ENCODE measurements at places on chromosomes 13 and 19. TPM values are rescaled to one million over a fixed set of nuclear protein-coding genes. Genes with fewer than 3 reads are reported as not detected.

DNA sequence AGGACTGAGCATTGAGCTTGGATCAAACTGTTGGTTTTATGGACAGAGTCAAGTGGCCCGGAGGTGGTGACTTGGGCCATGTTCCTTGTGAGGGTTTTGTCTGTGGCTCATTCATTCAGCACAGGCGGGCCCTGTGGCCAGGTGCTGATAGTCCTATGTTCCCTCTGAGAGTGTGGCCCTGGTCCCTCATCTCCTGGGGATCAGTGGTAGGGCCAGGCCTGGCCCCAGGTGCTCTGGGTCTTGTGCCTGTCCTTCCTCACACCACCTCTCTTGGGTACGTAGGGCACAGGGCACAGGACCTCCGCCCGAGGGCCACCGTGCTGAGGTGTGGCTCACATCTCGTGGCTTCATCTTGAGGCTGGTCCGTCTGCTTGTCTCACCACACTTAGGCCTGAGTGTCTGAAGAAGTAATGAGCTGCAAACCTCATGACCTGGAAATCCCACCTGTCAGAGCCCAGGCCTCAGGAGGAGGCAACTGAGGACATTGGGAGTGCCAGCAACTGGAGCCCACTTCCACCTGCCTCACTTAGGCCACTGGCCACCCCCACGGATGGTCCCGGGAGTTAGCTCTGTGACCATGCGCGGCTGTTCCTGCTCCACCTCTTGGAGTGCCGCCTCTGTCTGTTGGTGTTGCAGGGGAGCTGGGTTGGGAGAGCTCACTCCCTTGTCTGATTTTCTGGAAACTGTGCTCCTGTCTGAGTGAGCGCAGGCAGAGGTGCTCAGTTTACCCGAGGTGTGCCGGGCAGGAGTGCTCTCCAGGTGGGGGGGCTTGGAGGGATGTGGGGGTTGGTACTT lies 53.4 kb downstream of the KDM4B start:
- DNase-seq: no peak

DNA sequence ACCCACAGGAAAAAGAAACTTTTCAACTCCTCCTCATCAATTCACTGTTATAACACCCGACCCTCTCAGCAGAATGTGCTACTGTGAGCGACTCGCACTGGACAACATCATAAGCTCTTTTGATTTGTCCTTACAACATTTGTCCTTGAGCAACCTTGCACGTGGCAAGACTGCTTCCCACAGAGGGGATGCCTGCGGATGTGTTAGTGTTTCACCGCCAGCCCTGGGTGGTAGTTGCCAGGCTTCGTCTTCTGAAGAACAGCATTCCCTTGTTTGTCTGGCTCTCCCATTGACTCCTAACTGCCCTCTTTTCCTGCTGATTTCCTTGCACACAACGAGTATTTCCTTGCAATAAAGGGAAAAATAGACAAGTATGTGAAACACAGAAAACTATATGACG lies 111.4 kb upstream of the SLC7A1 start:
- DNase-seq: no peak

GRCh38 chr19:34403784-34404108 lies 453 bp upstream of the PDCD2L start:
- no peak for DNase-seq

Gene ZNF837
- 2.0 TPM for total RNA-seq

Gene ZNF382
- 13.6 TPM for total RNA-seq

DNA sequence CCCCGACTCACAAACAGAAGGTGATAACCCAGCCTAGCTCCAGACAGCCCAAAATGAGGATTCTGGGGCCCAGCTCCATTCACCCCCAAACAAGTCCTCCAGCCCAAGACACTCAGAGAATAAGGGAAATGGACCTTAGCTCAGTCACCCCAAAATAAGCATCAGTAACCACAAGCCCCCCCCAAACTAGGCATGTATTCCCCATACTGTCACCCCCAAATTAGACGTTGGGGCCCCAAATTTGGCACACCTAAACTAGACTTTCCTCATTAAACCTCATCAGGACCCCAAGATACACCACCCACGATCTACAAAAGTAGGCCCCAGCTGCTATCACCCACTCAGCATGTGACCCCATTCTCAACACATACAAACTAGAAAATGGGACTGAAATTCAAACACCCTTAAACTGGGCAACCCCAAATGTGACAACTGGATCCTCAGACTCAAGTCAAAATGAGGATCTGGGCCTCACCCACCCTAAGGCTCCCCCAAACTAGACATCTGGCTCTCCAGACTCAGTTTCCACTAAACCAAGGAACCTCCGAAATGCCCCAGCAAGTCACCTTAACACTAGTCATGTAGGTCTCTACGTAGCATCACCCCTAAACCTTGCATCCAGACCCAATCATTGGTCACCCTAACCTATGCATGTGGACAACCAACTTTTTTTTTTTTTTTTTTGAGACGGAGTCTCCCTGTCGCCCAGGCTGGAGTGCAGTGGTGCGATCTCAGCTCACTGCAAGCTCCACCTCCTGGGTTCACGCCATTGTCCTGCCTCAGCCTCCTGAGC lies 13.4 kb upstream of the ERFL start:
- DNase-seq: no peak

GRCh38 chr13:28474491-28475134 lies 20.3 kb downstream of the FLT1 start:
- no peak for DNase-seq

- DNase-seq: peak; percentile 93
Measured at GRCh38 chr19:46614114-46614722, 10.7 kb downstream of the PTGIR start.

GRCh38 chr13:86725105-86725504 lies 925.9 kb upstream of the SLITRK6 start:
- DNase-seq: no peak

Gene YJU2
- total RNA-seq: 17.3 TPM

DNA sequence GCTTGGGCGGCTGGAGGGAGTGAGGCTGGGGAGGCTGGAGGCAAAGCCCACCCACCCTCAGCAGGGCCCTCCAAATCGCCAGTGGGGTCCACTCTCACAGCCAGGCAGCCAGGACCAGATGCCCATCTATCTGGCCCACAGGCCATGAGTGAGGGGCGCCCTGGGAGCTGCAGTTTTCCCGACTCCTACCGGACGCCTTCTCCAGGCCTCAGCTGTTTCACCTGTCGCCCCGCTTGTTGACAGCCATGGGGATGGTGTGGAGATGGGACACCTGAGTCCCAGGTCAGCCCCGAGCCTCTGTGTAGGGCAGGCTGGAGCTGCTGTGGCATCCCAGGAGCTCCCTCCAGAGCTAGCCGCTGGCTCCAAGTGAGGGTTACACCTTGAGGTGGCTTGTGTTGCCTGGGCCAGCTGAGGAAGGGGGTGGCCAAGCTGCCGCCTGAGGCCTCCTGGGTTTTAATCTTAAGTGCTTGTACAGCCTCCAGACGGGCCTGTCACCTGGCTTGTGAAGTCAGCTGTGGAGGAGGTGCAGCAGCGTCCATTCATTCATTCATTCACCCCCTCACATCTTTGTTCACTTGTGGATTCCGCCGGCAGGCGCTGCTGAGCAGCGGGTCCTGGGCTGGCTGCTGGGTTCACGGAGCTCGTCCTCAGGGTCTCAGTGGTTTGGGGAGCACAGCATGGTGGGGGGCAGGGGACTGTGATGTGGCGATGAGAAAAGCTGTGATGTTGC lies 52.0 kb downstream of the COMP start:
- no peak for DNase-seq

- no peak for DNase-seq
Measured at GRCh38 chr13:21164631-21165030, 11.7 kb downstream of the SKA3 start.

GRCh38 chr13:88592105-88592504 lies 920.9 kb downstream of the SLITRK5 start:
- DNase-seq: no peak

GRCh38 chr13:113510871-113511270 lies 20.4 kb upstream of the DCUN1D2 start:
- peak; percentile 33 for DNase-seq

DNA sequence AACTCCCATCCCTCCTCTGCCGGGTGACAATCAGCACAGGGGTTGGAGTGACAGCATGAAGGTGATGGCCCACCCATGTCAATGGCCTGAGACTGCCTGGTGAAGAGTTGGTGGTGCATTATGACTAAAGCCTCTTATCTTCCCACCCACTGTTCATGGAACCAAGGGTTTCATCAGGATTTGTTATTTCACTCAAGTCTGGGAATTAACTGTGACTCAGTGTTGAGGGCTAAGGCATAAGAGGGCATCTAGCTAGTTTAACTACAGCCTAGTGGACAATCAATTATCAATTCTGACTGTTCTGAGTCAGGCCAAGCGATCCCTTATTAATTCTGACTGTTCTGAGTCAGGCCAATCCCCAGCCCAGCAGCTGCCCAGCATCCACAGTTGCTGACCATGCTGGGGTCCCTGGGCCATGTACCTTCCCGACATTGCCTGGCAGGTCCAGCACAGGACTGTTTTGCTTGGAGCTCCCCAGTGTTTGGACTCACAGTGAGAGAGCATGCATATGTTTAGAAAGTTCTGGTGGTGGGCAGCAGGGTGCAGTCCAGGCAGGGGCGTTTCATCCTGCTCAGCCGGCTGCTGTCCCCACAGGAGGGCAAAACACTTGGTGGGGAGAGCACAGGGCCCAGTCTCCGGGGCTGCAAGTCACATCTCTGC lies 65.5 kb downstream of the RASL11A start:
- DNase-seq: no peak

GRCh38 chr19:49290517-49290916 lies 34.5 kb downstream of the SLC6A16 start:
- no peak for DNase-seq

GRCh38 chr19:18992696-18993095 lies 40.6 kb downstream of the SUGP2 start:
- no peak for DNase-seq

DNA sequence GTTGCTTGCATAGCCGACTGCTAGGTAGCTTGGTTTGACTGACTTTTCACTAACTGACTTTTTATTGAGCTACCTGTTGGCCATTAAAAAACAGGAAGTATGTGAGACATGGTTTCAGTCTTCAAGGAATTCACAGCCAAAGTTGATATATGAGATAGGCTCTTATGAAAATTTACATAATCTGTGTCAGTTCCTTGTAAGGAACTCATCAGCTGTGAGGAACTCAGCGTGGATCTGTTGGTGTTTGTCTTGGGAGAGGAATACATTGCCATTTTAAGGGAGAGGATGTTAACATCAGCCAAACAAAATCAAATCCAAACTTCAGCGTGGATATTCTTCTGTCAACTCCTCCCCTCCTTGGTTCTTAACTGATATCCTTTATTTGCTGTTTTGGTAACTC lies 2.0 kb downstream of the RNF113B start:
- no peak for DNase-seq

DNA sequence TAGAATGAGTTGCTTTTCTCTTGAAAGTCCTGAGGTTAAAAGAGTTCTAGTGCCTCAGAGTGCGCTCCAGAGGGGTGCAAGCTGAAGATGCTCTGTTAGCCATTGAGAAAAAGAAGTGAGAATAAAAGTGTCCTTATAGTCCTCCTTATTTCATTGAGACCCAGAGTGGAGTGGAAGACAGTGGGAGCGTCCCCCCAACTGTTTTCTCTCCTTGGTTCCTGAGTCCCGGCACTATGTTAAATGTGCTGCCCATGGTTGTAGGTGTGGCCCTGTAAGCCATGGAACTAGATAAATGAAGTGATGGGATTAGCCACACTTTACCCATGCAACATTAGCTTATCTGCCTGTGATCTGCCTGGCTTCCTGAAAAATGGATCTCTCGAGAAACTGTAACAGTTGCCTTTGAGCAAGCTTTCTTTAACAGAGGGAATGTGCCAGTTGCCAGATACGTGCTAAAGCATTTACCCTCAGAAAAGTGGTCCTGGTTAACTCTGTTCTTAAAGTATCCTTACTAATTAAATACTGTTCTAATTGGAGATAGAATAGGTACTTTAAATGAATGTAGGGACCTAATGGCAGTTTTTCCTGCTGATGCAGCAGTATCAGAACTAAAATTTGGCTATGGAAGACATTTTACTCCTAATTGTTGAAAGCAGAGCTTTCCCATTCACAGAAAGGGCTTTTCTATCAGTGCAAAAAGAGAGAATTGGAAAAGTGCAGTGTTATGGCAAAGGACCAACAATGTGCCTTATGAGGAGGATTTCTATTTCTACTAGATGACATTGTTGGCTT lies 21.4 kb upstream of the PSG9 start:
- no peak for DNase-seq

- peak; percentile 19 for DNase-seq
Measured at GRCh38 chr13:111482126-111482525, 161.7 kb downstream of the TEX29 start.

- peak; percentile 64 for DNase-seq
Measured at GRCh38 chr19:6773323-6773931, 919 bp downstream of the VAV1 start.

Gene MAN2B1
- 76.4 TPM for total RNA-seq

Gene COPE
- 104 TPM for total RNA-seq

DNA sequence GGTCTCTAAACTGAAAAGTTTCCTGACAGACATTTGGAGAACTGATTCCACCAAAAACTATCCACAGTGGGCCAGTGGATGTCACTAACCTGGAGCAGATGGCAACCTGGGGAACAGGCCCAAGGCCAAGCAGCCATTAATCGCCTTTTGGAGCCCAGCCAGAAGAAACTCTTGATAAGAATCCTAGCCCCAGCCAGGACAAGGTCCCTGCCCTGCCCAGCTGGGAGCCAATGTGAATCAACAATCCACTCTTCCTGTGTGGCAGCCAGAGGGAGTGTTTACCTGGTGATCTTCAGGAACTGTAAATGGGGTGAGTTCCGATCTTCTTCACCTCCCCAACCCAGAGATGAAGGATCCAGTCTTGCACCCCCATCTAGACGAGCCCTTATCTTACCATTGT lies 14.5 kb upstream of the IGSF23 start:
- DNase-seq: no peak

DNA sequence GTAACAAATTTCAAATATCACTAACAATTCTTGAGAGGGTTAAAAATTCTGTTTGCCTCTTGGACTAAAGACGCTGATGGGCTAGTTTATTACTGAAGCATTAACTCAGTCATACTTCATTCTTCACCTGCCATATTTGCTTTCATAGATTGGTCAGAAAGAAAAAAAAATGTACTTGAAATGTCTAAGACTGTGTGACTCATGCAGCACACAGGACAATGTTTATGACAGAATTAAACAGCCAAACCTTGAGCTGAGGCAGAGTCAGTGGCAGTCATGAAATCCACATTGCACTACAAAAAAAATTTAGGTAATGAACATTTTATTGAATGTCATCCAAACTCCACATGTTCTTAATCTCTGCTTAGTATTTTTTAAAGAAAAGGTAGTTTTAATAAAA lies 135.6 kb downstream of the PRR20E start:
- no peak for DNase-seq

GRCh38 chr19:35330475-35330874 lies 1.5 kb downstream of the CD22 start:
- DNase-seq: no peak

DNA sequence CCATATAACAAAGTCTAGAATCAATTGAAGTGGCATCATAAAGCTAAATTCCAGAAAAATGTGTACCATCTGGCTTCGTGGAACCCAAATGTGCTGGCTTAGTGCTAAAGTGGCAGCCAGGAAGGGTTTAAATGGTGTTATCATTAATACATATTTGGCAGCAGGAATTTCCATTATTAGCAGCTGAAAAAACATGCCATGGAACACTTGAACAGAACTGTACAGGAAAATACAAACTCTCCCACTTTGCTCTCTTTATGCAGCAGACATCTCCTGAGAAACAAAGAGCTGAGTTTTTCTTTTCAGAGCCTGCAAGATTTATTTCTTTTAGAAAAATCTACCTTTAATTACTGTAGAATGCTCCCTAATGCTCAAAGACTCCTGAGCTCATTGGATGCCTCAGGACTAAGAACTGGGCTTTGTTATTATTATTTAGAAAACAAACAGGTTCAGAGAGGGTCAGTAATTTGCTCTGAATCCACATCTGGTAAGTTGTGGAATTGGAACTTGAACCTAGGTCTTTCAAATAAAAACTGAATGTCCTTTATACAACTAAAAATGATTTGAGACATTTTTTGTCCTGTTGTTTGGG lies 179.0 kb downstream of the LACC1 start:
- DNase-seq: no peak
